Caco-2 (cell line): ENCODE measurements at places on chromosomes 12 and 14.

DNA sequence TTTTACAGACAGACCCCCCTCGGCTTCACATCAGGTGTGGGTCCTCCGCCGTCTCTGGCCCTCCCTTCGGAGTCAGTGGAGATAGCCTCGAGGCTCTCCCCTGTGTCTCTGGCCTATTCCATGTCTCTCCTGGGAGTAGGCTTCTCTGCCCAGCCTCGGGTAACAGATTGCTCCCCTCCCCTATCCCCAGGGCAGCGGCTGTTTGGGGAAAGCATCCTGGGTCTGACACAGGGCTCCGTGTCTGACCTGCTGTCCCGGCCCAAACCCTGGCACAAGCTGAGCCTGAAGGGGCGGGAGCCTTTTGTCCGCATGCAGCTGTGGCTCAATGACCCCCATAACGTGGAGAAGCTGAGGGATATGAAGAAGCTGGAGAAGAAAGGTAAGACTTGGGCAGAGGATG is 30.8 kb downstream of the PHETA1 start:
- DNase-seq = no peak

GRCh38 chr12:84054811-84055210 is 857.8 kb downstream of the SLC6A15 start:
- DNase-seq = no peak

DNA sequence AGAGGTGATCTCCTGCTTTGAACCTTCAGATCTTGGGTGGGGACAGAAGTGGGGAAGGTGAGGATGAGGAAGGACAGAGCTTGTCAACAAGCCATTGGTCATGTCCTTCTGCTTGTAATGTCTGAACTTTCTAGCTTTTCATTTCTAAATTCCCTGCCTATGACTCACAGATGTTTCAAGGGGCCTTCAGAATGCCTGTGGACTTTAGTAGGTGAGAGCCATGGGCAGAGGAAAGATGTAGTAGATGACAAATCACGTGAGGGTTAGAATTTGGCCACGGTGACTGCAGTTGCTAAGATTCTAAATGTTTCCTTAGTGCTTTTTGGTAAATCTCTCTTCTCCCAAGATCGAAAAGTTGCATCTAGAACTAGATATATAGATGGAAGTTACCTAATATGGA is 18.7 kb upstream of the CREBL2 start:
- peak; percentile 44 for DNase-seq

DNA sequence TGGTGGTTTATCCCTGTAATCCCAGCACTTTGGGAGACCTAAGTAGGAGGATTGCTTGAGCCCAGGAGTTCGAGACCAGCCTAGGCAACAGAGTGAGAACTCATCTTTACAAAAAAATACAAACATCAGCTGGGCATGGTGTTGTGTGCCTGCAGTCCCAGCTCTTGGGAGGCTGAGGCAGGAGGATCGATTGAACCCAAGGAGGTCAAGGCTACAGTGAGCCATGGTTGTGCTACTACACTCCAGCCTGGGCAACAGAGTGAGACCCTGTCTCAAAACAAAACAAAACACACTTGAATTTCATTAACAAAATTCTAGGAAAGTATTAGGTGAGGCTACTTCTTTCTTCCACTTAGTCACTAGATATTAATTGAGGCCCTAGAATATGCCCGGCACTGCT is 77.1 kb downstream of the STXBP6 start:
- DNase-seq = no peak

- no peak for DNase-seq
Measured at GRCh38 chr12:113443030-113443539, 20.9 kb downstream of the SDSL start.

DNA sequence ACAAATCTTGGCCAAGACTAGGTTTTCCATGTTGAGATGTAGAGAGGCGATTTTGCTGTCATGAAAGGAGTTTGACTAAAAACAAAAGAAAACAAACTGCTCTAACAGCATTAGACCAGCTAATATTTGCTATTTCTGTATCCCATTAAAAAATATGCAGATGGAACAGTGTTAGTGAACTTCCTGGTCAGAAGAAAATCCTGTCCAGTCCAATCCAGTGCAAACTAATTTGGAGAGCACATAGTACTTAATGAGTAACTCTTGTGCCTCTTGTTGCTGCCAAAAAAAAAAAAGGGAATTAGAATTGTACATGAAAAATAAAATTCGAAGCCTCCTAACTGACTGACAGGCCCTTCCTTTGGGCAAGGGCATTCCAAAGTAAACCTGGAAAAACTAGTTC is 298.8 kb downstream of the ETNK1 start:
- no peak for DNase-seq

DNA sequence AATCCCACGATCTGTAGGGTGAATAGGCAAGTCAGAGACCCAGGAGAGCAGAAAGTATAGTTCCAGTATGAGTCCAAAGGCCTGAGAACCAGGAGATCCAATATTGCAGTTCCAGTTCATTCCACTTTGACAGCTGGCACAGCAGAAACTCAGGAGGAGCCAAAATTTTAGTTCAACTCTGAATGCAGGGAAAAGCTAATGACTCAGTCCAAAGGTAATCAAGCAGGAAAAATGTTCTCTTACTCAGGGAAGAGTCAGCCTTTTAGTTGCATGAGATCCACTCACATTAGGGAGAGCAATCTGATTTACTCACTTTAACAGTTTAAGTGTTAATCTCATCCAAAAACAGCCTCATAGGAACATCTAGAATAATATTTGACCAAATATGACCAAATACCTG is 130.2 kb upstream of the LRFN5 start:
- DNase-seq = no peak

- no peak for DNase-seq
Measured at GRCh38 chr14:32443890-32444661, 115.0 kb downstream of the AKAP6 start.

- no peak for DNase-seq
Measured at GRCh38 chr12:14369311-14369710, 3.8 kb downstream of the ATF7IP start.

DNA sequence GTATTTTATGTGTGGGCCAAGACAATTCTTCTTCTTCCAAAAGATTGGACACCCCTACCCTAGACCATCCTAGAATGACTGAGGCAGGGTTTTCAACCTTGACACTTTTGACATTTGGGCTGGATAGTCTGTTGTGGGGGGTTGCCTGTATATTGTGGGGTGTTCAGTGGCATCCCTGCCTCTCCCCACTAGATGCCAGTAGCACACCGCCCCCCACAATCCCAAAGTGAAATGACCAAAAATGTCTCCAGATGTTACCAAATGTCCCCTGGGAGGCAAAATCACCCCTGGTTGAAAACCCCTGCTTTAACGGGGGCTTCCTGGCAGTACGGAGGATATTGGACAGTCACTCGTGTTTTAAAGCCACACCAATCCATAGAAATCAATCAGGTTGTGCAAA is 219.6 kb downstream of the PHETA1 start:
- no peak for DNase-seq

DNA sequence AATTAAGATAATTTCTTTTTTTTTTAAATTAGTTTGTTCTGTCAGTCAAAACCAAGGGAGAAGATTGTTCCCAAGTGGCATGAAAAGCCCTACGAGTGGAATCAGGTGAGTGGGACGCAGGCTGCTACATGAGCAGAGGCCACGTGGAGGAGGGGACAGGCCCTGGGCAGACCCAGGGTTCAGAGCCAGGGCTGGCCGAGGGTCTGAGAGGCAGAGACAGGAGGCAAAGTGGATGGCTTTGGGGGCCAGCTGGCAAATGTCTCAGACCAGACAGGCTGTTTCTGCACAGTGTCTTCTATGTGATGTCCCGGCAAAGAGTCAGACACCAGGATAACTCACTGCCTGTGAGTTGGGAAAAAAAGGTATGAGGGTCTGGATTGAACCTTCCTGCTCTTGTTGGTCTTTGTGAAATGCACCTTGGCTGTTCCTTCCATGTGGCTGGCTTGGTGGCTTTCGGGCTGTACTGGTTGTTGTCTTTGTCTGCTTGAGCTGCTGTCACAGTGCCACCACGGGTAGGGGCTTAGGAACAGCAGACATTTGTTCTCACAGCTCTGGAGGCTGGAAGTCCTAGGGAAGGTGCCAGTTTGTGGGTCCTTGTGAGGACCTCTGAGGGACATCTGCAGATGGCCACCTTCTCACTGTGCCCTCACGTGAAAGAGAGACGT is 35.8 kb upstream of the ASPG start:
- DNase-seq = no peak

- DNase-seq = peak; percentile 23
Measured at GRCh38 chr14:68781161-68782021, 11.5 kb downstream of the ZFP36L1 start.

GRCh38 chr12:102281231-102281630 is 83.6 kb upstream of the PMCH start:
- no peak for DNase-seq

GRCh38 chr12:51368640-51369517 is 22.3 kb downstream of the GALNT6 start:
- peak; percentile 31 for DNase-seq

GRCh38 chr12:82329508-82329907 is 28.7 kb downstream of the CCDC59 start:
- no peak for DNase-seq

- DNase-seq = no peak
Measured at GRCh38 chr14:53409969-53410368, 256.8 kb upstream of the DDHD1 start.

DNA sequence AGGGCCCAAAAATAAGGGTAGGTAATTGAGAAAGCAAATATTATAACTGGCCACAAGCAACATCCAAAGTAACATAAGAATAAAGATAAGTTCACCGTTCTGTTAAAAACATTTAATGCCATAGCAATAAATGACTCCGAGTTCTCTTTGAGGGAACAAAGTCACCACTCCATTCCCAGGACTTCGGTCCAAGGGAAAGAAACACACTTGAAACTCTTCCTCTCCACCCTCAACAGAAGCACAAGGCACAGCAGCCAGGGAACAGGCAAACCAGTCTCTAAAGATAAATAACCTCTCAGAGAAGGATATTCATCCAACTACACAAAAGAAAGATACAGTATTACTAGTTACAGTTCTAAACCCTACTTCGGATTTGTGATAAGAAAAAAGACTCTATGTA is 2.5 kb downstream of the SETD3 start:
- no peak for DNase-seq

DNA sequence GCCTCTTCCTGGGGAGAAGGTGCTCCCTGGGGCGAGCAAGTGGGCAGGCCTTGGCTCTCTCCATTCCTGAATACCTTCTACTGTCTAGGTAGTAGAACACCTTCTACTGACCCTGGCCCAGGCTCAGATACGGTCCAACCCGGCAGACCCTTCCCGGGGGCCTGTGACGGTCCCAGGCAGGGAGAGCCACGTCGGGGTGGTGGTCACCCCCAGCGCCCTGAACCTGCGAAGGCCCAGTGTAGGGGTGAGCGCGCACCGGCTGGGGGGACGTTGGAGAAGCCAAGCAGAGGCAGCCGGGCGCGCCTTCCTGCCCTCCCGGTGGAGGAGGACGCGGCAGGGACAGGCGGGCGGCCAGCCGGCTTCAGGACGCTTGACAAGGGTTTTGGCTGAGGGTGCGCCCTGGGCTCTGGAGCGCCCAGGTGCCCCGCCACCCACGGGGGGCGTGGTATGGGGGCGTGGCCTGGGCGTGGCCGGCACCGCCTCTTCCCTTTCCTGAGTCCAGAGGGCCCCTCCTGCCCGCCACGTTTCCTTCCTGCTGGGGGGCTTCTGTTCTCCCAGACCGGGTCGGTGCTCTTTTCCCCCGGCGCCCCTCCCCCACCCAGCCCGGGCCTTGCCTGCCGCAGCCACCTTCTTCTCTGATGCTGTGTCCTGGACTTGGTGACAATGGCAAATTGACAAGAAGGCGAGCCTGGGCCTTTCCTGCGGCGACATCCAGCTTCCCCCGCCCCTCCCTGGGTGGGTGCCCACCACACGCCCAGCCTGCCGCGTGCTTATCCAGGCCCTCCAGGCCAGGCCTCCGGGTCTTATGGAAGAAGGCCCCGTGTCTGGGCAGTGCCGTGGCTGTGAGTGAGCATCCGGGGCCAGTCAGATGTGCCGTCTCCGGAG is 24.5 kb upstream of the PPP1R13B start:
- DNase-seq = no peak

- no peak for DNase-seq
Measured at GRCh38 chr12:111841236-111841749, 735 bp upstream of the MAPKAPK5 start.

DNA sequence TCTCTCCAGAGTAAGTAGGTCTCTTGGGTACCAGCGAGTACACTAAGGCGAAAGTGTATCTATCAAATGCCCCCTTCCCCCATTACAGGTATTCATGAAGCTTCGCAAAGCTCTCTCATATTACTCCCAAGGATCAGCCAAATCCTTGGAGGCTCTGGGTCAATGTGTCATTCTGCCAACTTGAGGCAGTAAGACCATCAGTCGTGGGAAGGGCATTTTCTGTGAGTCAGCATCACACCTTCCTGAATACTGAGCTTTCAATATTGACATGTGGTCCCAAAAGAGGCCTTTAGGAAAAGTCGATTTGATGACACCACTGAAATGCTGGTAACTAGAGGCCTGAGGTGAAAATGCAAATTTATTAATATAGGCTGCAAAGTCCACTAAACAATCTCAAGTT is 323.9 kb downstream of the LRIG3 start:
- DNase-seq = no peak

- no peak for DNase-seq
Measured at GRCh38 chr12:11695321-11695720, 45.8 kb downstream of the ETV6 start.

DNA sequence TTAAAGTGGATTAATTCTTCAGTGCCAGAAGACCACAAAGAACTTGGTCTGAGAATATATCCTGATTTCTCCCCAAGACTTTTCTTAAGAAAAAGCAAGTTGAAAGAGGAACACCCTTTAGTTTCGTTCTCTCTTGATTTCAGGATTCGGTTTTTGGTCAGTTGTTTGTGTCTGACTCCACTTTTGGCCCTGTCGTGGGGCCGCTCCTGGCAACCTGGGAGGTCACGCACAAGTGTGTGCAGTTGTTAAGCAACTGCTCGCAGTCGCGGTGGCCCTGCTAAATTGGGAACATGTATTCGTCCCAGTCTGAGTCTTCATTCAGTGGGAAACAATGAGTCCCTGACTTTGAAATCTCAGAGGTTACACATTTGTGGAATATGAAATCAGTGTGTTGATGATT is 68.7 kb downstream of the RGS6 start:
- no peak for DNase-seq

DNA sequence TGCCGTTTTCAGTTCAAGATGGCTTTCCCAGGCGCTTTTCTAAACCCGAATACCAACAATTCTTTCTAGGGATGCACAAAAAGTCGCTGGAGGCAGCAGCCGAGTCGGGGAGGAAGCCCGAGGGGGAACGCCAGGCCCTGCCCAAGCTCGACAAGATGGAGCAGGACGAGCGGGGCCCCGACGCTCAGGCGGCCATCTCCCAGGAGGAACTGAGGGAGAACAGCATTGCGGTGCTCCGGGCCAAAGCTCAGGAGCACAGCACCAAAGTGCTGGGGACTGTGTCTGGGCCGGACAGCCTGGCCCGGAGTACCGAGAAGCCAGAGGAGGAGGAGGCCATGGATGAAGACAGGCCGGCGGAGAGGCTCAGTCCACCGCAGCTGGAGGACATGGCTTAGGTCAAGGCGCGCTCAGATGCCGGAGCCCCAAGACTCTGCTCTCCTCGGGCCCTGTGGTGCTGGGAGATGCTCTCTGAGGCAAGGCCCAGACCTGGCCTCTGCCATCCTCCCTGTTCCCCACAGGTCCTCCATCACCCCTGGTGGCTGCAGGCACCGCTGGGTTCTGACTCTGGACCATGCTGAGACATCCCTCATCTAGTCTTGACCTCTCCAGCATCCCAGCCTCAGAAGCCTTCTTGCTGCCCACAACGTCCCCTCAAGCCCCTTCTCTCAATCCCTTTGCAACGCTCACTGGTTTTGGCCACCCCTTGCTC is 21.4 kb downstream of the VSX2 start:
- DNase-seq = no peak
